Calu3 (cell line): ENCODE measurements at places on chromosomes 2 and 18. TPM values are rescaled to one million over a fixed set of nuclear protein-coding genes. Genes with fewer than 3 reads are reported as not detected.
A peak's percentile ranks its signal among the peaks of the same experiment; 100 is the strongest.

GRCh38 chr2:27214941-27215340 lies 2.2 kb upstream of the CAD start:
- H3K4me1 ChIP-seq: peaks cover 38% of the 10 kb centered on the region
- peaks cover 69% of the 10 kb centered on the region for H3K36me3 ChIP-seq
- no peaks in the 10 kb centered on the region for H3K27me3 ChIP-seq
- no peak for DNase-seq

Gene POTEC
- not detected in 2 replicates for total RNA-seq

- no peaks in the 10 kb centered on the region for H3K4me1 ChIP-seq
- H3K4me3 ChIP-seq: no peak overlapping the region
- H3K27ac ChIP-seq: no peak overlapping the region
- DNase-seq: no peak
- H3K27me3 ChIP-seq: peaks cover 61% of the 10 kb centered on the region
Measured at GRCh38 chr2:136448432-136448831, 316.9 kb upstream of the THSD7B start.

Gene CNDP1
- not detected in 2 replicates for total RNA-seq

DNA sequence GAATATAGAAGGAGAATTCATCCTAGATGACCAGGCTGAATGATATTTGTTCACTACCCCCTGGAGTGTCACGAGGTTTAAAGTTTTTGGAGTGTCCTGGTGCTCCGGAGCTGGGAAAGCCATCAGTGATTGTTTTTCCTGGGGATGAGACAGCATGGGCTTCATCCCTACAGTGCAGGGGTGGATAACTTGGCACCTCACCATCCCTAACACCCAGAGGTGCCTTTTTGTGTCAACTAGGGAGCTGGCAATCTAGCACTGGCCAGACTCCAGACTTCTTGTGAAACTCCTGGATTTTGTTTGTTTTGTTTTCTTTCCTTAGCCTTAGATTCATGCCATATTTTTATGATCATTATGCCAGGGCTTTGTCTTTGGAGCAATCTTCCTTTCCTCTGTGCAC lies 164.8 kb downstream of the PRKCE start:
- no peaks in the 10 kb centered on the region for H3K27me3 ChIP-seq
- H3K4me1 ChIP-seq: peaks cover 5% of the 10 kb centered on the region
- no peak overlapping the region for H3K4me3 ChIP-seq
- no peaks in the 10 kb centered on the region for H3K36me3 ChIP-seq
- H3K27ac ChIP-seq: no peak overlapping the region

GRCh38 chr2:96353032-96353561 lies 17.5 kb downstream of the NCAPH start:
- H3K36me3 ChIP-seq: peaks cover 24% of the 10 kb centered on the region
- no peaks in the 10 kb centered on the region for H3K27me3 ChIP-seq
- no peaks in the 10 kb centered on the region for H3K4me1 ChIP-seq
- DNase-seq: no peak
- H3K27ac ChIP-seq: no peak overlapping the region

- no peak overlapping the region for H3K4me3 ChIP-seq
- no peak overlapping the region for H3K27ac ChIP-seq
- no peaks in the 10 kb centered on the region for H3K4me1 ChIP-seq
- DNase-seq: peak; percentile 21
- no peaks in the 10 kb centered on the region for H3K27me3 ChIP-seq
Measured at GRCh38 chr2:215454519-215455246, 18.8 kb upstream of the FN1 start.

DNA sequence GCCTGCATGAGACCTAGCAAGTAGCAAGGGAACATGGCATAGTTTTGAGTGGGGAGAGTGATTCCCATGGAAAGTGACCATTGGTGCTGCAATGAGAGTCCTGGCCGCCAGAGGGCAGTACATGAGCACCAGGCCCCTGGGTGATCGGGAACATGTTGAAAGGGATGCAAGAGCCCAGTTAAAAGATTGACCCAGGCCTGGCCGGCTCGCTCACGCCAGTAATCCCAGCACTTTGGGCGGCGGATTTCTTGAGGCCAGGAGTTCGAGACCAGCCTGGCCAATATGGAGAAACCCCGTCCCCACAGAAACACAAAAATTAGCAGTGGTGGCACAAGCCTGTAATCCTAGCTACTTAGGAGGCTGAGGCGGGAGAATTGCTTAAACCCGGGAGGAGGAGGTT lies 22.2 kb downstream of the FAP start:
- DNase-seq: peak; percentile 73
- no peaks in the 10 kb centered on the region for H3K36me3 ChIP-seq
- H3K4me1 ChIP-seq: no peaks in the 10 kb centered on the region
- no peak overlapping the region for H3K27ac ChIP-seq
- H3K4me3 ChIP-seq: no peak overlapping the region

DNA sequence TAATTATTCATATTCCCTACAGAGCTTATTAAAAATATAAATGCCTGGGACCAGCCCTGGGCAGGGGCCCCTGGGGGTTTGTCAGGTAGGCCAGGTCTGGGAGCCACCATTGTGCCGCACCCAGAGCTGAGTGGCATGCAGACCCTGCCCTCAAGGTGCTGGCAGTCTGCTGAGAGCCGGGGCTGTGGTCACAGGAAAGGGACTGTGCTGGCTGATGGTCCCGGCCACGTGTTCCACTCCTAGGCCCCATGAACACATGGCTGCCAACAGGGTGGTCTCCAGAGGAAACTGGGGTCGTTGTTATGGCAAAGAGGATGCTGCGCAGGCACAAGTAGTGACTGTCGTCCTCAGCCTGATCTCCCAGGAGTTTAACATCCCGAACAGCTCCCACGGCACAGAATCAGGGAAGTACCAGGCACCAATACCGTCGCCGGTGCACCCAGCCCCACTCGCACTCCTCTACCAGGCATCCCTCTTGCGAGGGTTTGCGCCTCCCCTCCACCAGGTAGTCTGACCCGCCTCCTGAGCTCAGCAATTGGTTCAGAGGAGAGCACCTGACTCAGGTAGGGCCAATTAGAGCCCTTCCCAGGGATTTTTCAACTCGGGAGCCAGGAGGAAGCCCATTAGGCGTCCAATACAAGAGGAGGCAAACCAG lies 39.2 kb upstream of the BIN1 start:
- H3K4me1 ChIP-seq: no peaks in the 10 kb centered on the region
- H3K36me3 ChIP-seq: no peaks in the 10 kb centered on the region
- no peaks in the 10 kb centered on the region for H3K27me3 ChIP-seq

DNA sequence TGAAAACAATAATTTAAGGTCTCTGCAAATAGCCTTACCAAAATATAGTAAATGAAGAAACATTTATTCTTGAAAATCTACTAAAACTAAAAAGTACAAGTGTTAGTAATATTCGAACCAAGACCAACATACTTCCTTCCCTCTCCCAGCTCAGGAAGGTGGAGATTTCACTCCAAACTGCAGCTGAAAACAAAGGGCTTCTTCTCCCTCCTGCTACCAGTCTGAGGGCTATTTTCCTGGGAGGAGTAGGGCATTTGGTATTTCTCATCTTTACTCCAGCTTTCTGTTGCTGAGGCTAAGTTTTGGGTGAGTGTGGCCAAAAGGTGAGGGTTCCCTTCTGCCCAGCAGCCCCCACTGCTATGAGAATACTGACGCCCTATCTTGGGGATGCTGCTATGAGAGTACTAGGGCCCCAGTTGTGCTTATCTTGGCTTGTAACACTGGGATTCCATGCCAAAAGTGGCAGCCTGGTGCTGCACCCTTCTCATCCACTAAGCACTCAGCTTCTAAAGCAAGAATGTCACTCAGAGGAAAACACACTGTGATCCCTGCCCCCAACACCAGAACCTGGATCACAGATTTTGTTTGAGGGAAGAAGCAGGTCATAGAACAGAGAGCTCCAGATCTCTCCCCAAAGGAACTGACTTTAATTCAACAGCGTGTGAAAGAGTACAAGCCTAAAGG lies 130.7 kb upstream of the KLF7 start:
- H3K36me3 ChIP-seq: no peaks in the 10 kb centered on the region
- DNase-seq: no peak
- no peak overlapping the region for H3K4me3 ChIP-seq
- H3K4me1 ChIP-seq: no peaks in the 10 kb centered on the region
- no peak overlapping the region for H3K27ac ChIP-seq
- no peaks in the 10 kb centered on the region for H3K27me3 ChIP-seq

GRCh38 chr18:35122586-35123224 lies 81.5 kb downstream of the MAPRE2 start:
- H3K36me3 ChIP-seq: no peaks in the 10 kb centered on the region
- H3K4me1 ChIP-seq: no peaks in the 10 kb centered on the region
- H3K27ac ChIP-seq: no peak overlapping the region
- H3K27me3 ChIP-seq: no peaks in the 10 kb centered on the region
- no peak for DNase-seq

DNA sequence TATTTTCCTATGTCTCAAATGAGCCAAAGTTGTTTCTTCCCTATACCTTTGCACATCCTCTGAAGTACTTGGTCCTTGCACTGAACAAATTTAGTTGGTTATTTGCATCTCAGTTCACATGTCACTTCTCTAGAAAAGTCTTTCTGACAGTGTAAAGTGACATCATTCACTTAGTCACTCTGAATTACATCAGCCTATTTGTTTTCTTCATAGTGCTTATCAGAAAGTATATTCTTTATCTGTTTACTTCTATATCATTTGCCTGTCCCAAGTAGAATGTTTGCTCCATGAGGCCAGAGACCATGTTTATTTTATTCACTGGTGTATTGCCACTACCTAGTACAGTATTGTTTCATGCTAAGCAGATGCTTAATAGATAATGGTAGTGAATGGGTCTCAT lies 173.7 kb downstream of the HNMT start:
- no peaks in the 10 kb centered on the region for H3K36me3 ChIP-seq
- H3K27me3 ChIP-seq: no peaks in the 10 kb centered on the region
- H3K27ac ChIP-seq: no peak overlapping the region

- no peak for DNase-seq
- H3K36me3 ChIP-seq: peaks cover 5% of the 10 kb centered on the region
- peaks cover 36% of the 10 kb centered on the region for H3K4me1 ChIP-seq
- H3K27ac ChIP-seq: no peak overlapping the region
- no peak overlapping the region for H3K4me3 ChIP-seq
Measured at GRCh38 chr2:8006181-8006580, 675.7 kb upstream of the ID2 start.

GRCh38 chr2:15672961-15673918 lies 81.6 kb downstream of the DDX1 start:
- H3K4me1 ChIP-seq: peaks cover 23% of the 10 kb centered on the region
- H3K27ac ChIP-seq: peak overlapping the region; percentile 77
- H3K4me3 ChIP-seq: peak overlapping the region; percentile 40
- DNase-seq: no peak
- H3K27me3 ChIP-seq: peaks cover 6% of the 10 kb centered on the region

- peaks cover 2% of the 10 kb centered on the region for H3K36me3 ChIP-seq
- peak; percentile 26 for DNase-seq
- H3K4me3 ChIP-seq: no peak overlapping the region
- H3K4me1 ChIP-seq: no peaks in the 10 kb centered on the region
- no peaks in the 10 kb centered on the region for H3K27me3 ChIP-seq
- no peak overlapping the region for H3K27ac ChIP-seq
Measured at GRCh38 chr2:14626873-14627272, 5.6 kb upstream of the LRATD1 start.

DNA sequence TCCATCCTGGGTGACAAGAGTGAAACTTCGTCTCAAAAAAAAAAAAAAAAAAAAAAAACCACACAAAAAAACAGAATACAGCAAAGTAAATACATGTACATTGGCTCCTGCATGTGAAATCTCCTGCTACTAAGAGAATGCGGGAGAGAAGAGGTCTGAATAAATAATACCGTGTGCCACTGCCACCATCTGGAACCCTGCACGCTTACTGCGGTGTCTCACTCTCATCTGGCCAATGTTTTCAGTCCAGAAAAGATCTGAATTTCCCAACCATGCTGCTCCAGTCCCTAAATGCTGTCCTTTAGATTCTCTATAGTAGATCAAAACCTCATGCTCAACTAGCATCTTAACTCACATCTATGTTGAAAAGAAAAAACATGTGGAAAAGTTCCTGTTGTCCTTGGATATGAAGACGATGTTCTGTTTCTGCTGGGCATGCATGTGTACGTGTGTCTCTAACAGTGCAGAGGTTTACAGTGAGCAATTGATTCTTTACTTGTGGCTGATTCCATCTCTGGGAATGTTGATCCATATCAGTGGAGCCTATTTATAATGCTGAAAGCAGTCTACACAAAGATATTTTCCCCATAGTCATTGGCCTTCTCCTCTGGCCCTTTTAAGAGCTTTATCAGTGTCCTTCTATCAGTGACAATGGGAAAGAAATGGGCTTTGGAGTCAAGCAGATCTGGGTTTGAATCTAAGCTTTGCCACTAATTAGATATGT lies 11.9 kb downstream of the STON1 start:
- H3K4me3 ChIP-seq: no peak overlapping the region
- no peaks in the 10 kb centered on the region for H3K36me3 ChIP-seq
- no peak for DNase-seq
- H3K27me3 ChIP-seq: no peaks in the 10 kb centered on the region

Gene C2orf15
- total RNA-seq: 6.9 and 7.7 TPM in 2 replicates

- no peaks in the 10 kb centered on the region for H3K36me3 ChIP-seq
- no peak for DNase-seq
- no peak overlapping the region for H3K4me3 ChIP-seq
- H3K27me3 ChIP-seq: no peaks in the 10 kb centered on the region
- no peak overlapping the region for H3K27ac ChIP-seq
Measured at GRCh38 chr2:120957905-120958304, 222.2 kb downstream of the GLI2 start.

- no peaks in the 10 kb centered on the region for H3K27me3 ChIP-seq
- H3K36me3 ChIP-seq: no peaks in the 10 kb centered on the region
- no peak overlapping the region for H3K27ac ChIP-seq
- H3K4me1 ChIP-seq: peaks cover 7% of the 10 kb centered on the region
- no peak overlapping the region for H3K4me3 ChIP-seq
Measured at GRCh38 chr2:171410624-171411023, 23.2 kb downstream of the METTL8 start.

DNA sequence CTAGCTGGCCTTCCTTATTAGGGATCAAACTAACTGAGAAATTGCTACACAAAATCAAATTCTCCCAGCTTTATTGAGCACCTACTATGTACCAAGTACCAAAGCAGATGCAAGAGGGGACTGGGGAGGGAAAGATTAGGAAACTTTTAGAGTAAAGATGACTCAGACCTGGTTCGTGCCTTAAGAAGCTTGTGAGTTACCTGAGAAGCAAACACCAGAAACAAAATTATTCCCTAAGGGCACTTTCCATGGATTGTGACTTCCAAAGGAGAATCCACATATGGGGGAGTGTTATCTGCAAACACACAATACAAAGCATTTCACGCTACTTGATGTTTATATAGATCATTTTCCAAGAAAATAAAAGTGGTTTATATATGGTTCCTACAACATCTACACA lies 326.9 kb upstream of the HNRNPA3 start:
- H3K4me1 ChIP-seq: no peaks in the 10 kb centered on the region
- no peak overlapping the region for H3K4me3 ChIP-seq
- no peak overlapping the region for H3K27ac ChIP-seq
- DNase-seq: no peak
- peaks cover 28% of the 10 kb centered on the region for H3K27me3 ChIP-seq

DNA sequence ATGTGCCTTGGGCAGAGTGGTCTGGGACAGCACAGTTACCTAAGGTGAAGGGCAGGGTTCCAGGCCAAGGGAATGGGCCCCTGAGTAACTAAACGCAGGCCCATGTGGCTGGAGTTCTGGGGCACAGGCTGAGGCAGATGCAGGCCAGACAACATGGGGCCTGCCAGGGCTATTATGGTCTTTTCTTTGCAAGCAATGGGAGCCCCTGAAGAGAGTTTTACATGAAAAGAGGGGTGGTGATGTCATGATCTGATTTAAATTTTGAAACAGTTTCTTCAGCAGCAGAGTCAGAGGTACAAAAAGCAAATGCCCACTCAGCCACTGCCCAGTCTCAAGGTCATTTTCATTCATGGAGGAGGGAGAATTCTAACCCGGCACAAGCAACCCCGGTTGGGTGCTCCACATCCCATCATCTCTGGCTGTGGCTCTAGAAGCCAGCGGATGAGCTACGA lies 5.6 kb downstream of the CHST10 start:
- peaks cover 9% of the 10 kb centered on the region for H3K36me3 ChIP-seq
- H3K4me1 ChIP-seq: peaks cover 13% of the 10 kb centered on the region
- H3K27ac ChIP-seq: no peak overlapping the region
- H3K27me3 ChIP-seq: no peaks in the 10 kb centered on the region
- H3K4me3 ChIP-seq: no peak overlapping the region
